ENCODE measurements at places on chromosomes 5 and 9. TPM values are rescaled to one million over a fixed set of nuclear protein-coding genes. Genes with fewer than 3 reads are reported as not detected.

The CENPK gene
- 0.57 TPM for total RNA-seq

The LCP2 gene
- total RNA-seq = 4.2 TPM

DNA sequence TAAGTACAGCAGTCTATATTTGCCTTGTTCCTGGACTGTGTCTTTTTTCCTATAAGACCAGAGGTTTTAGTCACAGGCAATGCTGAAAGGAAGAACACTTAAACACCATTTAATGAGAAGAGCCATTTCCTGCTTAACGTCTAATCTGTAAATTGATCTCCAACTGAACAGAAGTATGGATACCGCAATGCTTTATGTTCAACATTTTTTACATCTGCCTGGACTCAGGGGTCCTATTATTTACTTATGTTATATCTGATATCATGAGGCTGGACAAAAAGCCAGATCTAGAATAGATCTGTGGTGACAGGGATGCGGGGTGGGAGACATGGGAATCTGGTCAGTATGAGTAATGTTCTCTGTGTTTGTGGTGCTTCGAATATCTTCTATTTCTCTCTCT lies 334.6 kb upstream of the MPDZ start:
- no peak for DNase-seq

DNA sequence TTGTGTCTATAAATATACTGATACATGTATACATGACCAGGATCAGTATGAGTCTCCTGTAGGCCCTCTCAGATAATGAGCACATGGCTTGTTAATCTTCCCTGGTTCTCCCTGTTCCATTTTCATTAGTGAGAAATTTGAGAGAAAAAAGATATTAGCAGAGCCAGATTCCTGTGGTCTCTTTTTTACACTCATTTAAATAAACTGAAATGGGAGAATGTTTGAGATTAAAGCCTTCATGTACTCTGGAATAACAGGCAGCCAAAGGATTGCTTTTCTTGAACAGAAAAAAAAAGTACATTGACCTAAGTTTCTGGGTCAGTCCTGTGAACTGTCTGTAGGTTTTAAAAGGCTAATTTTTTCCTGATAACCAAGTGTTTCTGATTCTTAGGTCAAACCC lies 44.2 kb downstream of the PWWP2A start:
- no peak for DNase-seq

- DNase-seq = no peak
Observed at GRCh38 chr5:132044207-132044606, 16.2 kb upstream of the IL3 start.

DNA sequence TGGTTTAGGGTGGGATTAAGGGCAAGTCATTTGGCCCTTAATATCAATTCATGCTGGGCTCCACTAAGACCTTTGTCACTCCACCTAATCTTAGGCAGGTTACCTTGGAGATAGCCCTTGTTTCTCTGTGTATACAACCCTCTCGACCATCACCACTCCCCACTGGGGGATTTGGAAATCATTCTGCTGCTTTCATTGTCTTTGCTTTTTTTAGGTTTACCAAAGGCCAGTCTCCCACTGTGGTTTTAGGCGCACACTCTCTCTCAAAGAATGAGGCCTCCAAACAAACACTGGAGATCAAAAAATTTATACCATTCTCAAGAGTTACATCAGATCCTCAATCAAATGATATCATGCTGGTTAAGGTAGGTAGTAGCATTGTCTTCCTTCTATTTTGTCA lies 6.2 kb downstream of the GZMK start:
- no peak for DNase-seq

DNA sequence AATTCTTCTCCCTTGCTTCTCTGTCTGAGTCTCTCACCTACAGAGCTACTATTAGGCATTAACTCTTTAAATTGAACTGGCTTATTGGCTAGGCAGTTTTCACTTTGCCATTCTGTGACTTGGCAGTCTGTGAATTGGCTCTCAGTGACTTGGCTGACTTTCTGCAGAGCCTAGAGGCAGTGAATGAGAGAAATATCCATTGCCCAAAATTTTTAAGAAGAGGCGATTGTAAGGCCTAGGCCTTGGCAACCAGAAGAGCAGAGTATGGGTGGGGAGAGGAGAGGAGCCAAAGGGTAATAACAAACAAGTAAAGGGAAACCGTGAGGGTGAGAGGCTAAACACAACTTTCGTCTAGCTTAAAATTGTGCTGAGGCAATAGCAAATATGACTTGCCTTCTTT lies 176.7 kb downstream of the PRR16 start:
- no peak for DNase-seq

GRCh38 chr5:19874811-19875210 lies 113.2 kb downstream of the CDH18 start:
- DNase-seq = no peak

DNA sequence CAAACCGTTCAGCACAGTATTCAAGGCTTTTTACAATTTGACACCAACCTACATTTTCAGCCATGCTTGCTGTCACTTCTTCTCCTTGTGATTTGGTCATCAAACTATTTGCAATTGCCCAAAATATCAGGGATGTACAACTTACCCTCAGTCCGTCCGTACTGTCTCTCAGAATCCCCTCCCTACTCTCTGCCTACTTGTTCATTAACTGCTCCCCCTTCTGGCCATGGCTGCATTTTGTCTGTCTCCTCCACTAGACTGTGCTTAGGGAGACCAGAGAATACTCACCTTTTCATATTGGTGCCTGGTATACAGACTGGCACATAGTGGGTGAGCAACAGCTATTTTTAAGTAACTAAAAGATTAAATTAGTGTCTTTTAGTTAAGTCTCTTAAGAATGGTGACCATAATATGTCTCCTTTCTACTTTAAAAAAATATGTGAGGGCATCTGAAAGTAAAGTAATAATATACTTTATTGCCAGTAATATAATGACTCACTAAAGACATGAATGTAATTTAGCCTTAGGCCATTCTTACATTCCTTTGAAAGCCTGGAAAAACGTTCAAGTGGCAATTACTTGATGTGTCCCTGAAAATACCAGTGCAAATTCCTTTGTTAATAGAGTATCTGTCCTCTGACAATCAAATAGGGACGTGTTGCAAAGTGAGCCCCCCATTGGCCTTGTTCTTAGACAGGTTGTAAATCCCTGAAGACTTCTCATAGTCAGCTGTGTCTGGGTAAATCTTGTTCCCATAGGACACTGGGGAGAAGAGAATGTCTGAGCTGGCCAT lies 27.8 kb downstream of the PRLR start:
- no peak for DNase-seq
